HS-5 (cell line): ENCODE measurements at places on chromosomes 5 and 9.

GRCh38 chr5:113776168-113776567 lies 262.7 kb downstream of the YTHDC2 start:
- no peak for DNase-seq

DNA sequence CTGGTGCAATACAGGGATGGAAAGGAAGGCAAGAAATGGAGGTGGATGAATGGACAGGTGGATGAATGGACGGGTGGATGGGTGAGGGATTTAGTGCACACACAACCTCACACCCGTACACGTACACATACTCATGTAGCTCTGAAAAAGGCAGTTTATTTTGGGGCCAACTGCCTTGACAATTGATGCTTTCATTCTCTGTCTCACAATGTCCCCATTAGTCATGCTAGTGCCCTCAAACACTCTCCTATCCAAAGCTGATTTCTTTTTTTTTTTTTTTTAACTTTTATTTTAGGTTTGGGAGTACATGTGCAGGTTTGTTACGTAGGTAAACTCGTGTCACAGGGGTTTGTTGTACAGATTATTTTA lies 495.0 kb downstream of the DMAC1 start:
- no peak for DNase-seq

DNA sequence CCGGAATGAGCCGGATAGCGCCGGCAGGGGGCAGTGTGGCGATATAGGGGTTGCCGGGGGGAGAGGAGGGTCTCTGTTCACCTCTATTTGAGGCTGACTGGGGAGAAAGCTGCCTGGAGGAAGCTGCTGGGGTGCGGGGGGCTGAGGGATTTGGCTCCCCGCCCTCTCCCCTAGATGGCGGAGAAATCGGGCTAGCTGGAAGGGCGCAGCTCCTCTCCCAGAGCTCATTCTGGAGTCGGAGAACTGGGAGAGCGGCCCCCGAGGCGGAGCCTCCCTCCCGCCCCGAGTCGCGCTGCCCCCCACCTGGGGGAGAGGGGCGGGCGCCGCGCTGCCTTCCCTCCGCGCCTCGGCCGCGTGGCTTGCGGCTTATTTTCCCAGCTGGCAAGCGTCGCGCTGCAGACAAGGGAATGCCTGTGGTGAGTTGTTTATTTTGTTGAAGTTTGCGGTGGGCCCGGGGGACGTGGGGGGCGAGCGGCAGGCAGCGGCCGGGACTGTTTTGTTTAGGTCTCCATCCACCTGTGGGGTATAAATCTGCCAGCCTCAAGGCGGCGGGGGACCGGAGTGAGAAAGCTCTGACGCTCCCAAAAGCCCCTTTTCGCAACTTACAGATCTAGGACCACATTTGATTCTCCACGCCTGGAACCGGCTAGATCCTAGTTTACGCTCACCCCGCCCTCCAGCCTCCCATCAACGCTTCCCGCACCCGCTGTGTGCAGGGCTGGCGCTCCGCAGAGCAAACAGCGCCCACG lies 4.1 kb upstream of the RGMB start:
- DNase-seq, result no peak

DNA sequence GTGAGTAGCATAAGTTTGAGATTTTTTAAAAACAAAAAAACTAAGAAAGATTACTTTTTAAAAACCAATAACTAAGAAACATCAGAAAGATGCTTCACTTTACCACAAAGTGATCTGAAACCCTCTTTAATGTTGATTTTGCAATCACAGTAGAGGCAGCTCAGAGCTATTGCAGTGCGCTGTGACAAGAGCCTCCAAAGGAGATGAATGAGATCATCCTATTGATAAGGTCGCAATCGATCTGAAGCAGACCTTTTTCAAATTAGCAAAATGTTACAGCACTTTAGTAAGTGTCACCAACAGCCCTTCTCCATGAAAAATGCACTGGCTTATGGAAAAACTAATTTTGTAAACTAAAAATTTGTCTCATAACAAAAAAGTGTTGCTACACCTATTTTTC lies 284.6 kb upstream of the EFNA5 start:
- DNase-seq, result no peak

DNA sequence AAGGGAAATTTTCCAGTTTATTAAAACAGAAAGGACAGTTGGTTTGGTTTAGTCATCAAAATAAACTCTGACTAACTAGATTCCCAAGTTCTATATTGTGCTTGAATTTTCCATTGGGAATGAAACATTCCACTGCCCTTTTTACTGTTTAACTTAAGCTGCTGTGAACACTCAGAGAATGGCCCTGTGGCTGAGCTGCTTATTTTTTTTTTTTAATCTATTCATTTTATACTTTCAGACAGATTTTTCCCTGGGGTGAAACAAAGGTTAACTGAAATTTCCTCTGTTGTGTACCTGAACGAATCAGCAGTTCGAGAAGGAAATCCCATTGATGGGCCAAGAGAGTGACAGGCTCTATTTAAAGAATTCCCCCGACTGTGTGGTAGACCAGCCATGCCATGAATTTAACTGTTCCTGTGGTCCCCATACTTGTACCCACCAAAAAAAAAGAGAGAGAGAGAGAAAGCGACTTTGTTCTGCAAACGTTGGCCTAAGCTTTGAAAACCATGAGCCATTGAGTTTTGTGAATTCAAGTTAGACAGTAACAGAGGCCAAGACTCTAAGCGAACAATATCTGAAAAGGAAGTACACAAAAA lies 138.7 kb upstream of the GRHPR start:
- DNase-seq, result peak; percentile 43

- no peak for DNase-seq
Measured at GRCh38 chr9:99112750-99113413, 8.0 kb downstream of the TGFBR1 start.

DNA sequence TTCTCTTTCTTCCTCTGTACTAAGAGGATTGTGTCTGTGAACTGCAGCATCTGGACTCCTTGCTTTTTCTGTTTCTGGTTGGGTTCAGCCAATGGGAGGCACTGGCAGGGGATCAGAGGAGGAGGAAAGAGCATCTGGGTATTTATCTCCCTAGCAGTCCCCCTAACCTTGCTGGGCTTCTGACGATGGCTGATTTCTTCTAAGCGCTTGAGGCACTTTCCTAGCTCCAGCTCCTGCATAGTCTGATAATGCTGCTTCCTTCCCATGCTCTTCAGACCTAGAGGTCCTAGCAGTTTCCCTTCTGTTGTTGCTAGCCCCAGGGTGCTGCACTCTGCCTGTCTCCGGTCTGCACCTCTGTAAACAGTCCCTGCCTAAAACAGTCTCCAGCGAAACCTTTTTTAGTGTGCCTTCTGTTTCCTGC lies 225.1 kb downstream of the PDZD2 start:
- no peak for DNase-seq

DNA sequence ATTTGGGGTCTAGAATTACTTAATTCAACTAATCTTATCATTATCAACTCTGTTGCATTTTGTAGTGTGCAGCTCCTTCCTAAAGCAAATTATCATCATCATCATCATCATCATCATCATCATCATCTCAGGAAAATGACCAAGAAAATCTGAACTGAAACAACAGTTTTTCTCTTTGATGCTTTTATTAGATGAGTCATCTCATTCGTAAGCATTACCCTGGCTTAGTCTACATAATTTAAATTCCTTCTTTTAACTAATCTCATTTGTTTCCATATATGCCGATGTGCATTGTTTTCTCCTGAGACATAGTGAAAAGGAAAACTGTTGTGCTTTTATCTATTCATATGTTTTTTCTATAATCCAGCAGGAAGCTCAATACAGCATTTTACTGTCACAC lies 173.0 kb upstream of the PDE4D start:
- peak; percentile 63 for DNase-seq

- DNase-seq, result no peak
Measured at GRCh38 chr5:6652025-6652424, 18.8 kb downstream of the SRD5A1 start.

DNA sequence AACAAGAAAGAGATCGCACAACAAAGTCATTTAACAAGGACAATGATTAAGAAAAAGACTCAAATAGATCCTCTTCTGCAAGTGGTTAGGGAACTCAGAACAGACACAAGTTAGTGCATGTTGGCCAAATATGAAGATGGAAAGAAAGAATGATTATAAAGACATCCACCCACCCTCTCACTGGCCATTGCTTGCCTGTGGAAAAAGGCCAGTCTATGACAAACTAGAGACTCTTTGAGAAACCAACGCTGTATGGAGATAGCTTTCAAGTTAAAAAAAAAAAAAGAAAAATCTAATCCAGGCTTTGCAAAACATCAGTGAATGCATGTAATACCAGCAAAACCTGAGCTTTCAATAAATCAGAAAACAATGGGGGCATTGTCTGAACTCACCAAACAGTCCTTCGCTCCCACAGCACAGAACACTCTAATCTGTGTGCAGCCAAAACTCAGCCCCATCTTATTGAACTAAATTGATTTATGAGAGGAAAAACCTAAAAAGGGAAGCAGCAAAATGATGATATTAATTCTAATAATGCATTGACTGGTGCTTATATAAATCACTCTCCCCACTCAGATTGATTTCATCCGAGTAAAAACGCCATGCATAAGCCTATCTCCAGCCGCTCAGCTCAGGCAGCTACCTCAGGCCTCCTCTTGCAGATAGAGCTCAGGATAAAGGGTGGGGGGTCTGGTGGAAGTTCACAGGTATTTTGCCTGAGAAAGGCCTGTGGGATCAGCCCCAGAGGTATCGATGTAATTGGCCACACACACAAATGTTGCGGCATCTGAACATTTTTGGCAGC lies 547.1 kb downstream of the CCDC171 start:
- no peak for DNase-seq

GRCh38 chr5:6583049-6583880 lies 49.6 kb downstream of the NSUN2 start:
- DNase-seq, result no peak

DNA sequence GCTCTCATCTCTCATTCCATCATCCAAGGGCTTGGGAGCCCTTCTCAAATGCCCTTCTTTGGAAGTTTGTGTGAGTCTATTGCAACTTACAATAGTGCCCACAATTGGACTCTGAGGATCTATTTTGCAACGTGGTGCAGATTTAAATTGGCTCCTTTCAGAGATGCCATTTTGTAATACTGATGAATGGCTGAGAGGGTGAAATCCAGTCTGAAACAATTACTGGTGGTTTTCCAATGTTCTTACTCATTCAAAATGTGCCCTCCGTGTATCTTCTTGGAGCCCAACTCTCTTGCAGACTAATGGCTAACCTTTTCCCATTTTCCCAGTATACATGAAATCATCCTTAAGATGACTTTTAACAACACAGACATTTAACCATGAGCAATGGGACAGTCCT lies 6.1 kb downstream of the ZNF462 start:
- no peak for DNase-seq

- DNase-seq, result no peak
Measured at GRCh38 chr9:26949637-26950069, 2.6 kb upstream of the PLAA start.

DNA sequence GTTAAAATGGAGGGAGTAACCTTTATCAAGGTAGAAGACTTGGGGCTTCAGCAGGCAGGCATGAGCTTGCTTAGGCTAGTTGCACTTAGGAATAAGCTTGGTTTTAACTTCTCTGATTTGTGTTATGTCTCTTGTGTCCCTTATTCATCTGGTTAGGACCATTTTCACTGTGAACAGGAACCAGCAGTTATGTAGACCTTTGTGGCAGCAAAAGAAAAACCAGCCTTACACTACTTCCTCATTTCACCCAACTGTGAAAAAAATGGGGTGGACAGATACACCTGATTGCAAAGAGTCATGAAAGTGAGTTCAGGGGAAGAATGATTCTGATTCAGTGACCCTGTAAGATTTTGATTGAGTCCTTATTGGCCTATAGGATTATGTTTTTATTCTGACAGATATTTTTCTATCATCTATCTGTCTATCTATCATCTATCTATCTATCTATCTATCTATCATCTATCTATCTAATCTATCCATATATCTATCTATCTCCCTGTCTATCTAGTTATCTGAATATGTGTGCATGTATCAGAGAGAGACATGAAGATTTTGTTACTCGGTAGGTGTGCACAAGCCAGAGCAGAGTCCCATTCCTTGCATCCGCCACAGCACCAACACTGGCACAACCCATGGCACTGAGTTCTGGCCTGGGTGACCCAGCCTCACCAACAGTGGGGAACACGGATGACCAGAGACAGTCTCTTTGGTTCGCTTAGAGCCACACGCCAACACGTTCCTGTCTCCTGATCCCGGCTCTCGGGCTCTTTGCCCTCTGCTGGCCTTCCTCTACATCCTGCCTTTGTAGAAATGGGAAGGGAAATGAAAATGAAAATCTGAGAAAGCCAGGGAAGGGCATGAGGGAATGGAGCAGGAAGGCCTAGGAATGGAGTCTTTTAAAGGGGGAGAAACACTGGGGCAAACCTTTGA lies 1.3 kb upstream of the ZNF366 start:
- no peak for DNase-seq
